Putamen (tissue), 1 donor: ENCODE measurements at places on chromosomes 16 and 17.

DNA sequence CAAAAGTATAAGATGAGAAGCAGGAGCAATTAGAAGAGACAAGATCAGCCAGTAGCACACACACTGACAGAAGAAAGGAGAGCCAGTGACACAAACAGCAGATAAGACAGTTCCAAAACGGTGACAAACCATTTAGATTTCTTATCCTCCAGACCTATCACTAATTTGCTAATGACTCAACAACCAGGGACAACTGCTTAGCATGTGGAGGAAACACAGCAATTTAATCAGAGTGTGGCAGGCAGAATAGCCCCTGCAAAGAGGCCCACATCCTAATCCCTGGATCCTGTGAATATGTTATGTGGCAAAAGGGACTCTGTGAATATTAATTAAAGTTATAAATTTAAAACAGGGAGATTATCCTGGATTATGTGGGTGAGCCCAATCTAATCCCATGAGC lies 81.1 kb downstream of the CACNG1 start:
- no peak for DNase-seq

DNA sequence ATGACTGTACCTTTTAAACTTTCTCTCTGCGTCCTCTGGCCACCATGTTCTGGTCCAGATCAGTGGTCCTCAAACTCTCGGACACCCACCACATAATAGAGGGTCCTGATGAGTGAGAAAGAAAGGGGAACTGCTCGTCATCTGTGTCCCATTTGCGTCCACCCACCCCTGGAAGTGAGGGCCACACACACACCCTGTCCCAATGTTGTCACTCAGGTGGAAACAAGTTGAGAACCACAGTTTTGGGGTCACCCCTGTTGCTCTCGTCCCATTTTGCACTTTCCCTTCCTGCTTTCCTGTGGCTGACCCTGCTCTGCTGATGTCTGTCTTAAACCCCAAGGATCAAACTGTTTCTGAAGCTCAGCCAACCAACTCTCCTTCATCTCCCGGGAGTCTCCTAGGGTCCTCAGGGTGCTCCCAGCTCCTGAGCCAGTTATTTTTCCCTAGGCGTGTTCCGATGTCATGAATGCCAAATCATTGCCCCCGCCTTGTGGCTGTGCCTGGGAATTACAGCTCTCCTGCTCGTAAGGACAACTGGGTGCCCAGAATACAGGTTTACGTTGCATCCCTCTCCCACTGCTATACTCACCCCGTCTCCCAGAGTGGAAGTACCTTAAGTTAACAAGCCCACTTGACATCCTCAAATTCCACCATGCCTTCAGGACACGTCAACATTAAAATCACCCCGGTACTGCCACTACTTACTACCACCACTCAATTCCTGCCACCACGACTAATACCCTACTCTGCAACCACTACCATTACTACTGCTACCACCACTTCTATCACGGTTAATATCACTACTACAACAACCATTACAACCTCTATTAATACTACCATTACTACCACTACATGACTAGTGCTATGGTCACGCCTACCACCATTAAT lies 26.0 kb upstream of the HNF1B start:
- DNase-seq = no peak

DNA sequence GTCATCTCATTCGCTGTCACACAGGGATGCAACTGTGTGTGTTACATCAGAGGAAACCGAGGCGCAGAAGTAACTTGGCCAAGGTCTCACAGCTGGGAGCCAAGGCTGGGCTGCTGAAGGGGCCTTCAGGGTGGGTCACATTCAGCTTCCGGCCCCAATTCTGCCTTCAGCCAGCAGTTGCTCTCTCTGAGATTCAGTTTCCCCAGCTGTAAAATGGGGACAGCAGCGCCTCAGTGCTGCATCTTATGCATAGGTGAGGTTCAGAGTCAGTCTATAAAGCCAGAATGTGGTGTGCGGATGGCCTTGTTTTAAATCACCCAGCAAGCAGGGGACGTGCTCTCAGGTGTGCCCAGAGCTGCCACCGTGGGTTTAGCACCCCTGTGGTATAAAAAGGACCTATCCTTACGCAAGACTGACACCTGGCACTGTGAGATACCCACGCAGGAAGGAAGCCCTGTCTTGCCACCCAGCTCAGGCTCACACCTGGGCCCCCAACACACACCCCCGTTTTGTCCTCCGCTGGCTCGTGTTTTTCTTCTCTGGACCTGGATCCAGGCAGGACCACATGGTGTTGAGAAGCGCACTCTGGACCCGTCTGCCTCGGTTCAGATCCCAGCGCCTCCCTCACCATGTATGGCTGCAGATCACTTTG lies 94.6 kb upstream of the GSE1 start:
- DNase-seq = no peak

- DNase-seq = no peak
Observed at GRCh38 chr16:10282367-10282766, 100.1 kb upstream of the GRIN2A start.

DNA sequence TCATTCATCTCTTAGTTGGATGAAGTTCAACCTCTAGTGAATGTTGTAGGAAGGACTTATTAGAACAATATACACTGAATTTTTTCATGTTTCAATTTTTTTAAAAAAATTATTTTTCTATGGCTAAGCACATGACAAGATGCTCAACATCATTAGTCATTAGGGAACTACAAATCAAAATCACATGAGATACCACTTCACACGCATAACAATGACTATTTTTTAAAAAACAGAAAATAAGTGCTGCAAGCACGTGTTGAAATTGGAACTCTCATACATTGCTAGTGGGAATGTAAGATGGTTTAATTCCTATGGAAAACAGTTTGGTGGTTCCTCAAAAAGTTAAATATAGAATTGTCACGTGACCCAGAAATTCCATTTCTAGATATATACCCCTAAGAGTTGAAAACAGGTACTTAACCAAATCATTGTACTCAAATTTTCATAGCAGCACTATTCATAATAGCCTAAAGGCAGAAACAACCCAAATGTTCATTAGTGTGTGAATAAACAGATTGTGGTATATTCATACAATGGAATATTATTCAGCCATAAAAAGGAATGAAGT lies 85.2 kb upstream of the AKTIP start:
- no peak for DNase-seq

- peak; percentile 30 for DNase-seq
Observed at GRCh38 chr16:53865494-53865863, 161.5 kb downstream of the FTO start.

DNA sequence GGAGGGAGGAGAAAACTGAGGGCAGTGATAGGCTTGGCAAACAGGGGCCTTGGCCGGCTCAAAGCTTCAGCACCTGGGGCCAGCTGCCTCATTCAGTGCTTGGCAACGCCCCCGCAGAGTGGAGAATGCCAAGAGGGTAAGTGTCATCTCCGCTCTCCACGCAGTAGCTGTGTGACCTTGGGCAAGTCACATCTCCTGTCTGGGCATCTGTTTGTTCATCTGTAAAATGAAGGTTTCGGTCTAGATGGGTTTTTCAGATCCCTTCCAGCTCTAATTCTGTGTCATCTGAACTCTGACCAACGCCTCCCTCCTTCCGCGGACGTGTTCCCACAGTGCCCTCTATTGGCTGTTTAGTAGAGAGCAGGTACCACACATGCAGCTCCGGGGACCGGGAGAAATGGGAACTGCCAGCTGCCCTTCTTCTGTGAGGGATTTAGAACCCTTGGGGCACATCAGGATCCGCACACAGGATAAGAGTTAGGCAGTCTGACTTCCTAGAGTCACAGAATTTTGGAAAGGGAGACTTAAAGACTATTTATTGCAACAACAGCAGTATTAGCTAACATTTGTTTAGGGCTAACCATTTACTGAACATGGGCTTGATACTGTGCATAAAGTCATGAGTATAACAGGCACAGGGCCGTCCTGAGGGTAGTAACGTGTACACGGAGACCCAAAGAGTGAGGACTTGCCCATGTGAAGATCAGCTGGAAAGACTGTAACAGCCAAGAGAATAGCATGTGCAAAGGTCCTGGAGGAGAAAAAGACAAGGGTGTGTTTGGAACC lies 26.8 kb downstream of the GP2 start:
- peak; percentile 21 for DNase-seq

DNA sequence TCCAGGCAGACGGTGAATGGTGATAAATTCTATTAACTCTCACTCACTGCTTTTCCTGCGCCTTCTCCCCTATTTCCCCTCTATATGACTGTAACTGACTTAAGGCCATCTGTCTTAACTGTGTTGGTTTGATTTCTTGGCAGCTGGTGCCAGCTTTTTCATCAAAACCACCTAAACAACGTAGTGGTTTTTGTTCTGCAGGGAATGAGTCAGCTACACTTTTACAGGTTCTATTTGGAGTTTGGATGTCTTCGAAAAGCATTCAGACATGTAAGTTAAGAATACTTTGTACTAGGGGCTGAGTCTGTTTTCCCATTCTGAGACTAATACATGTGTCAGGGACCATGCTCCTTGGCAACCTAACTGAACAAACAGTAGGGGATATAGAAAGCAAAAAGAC lies 8.5 kb downstream of the REXO5 start:
- DNase-seq = no peak

DNA sequence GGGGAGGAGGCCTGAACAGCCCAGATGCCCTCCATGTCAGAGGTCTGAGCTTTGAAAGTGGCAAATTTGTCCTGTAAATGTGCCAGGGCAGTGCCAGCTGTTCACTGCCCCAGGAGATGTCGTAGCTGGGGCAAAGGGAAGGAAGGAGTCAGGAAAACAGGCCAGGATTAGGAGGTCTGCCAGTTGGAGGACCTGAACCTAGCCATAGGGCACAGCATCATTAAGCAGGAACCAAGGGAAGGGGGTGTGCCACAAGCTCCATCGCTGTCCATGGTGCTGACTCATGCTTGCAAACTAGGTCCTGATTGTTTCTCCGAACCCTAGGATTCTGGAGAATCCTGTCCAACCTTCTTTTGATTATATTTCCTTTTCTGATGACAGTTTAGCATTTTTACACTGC lies 124.2 kb downstream of the TMEM132E start:
- DNase-seq = no peak

- DNase-seq = no peak
Observed at GRCh38 chr16:49527611-49528010, 154.0 kb downstream of the C16orf78 start.

DNA sequence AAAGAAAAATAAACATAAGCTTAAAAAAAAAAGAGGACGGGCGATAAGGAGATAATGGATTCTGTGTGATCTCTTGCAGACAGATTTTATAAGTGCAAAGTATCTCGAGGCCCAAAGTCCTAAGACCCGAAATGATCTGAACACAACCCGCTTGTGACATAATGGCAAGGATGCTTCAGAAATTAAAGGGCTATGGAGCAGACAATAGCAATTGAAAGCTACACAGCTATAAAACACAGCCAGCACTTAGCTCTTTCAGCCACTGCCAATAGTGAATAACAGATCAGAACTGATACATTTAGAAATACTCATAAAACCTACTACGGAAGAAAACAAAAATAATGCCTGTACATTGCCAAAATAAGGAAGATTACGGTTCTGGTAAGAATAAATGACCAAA lies 117.5 kb downstream of the ZFHX3 start:
- no peak for DNase-seq

DNA sequence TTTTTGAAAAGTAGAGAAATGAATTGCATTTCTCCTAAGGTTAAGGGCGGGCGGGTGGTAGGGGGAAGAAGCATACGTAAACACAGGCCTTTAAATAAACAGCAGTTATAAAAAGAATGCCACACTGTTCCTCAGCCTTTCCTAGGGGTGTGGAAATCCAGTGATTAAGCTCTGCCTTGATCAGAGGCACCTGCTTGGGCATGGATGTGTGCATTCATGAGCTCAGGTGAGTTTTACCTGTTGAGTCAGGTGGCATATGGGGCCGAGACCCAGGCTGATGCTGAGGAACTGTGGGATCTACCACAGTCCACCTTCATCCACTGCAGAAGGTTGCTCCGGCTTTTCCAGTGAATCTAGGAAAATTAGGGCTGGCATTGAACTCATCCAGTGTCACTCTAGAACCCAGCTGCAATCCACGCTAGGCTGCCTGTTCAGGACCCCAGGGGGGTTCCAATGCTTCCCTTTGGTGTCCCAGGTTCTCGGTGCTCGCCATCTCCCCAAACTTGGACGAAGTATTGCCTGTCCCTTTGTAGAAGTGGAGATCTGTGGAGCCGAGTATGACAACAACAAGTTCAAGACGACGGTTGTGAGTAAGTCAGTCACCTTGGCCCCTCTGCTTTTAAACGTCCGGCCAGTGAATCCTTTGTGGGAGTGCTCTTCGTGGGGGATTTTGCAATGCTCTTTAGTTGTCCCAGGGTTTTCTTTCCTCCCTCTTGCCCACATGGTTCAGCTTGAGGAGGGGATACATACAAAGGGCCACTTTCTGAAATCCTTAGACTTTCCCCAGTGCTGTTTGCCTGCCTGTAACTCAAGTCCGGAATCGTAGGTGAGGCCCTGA lies 72.7 kb downstream of the SDR42E1 start:
- no peak for DNase-seq
